Stimulated activated CD4-positive, alpha-beta T cell treated with anti-CD3 and anti-CD28 coated beads, Interleukin-4, amount 100 ng/mL, for 48 hours (primary cell): ENCODE measurements at places on chromosomes 1 and 21.

DNA sequence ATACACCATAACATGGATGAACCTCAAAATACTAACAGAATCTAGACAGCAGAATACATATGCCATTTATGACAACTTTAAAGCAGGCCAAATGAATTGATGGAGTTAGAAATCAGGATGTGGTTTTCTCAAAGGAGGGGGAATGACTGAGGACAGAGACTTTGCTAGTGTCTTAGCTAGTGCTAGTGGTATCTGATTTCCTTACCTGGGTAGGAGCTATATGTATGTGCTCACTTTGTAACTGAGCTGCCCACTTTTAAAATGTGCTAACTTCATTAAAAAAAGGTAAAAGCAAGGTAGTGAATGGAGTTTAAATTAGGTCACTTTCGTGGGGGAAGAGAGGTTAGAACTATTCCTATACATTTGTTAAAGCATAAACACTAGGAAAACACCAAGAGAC is 2.6 kb downstream of the GTF2B start:
- no peak for DNase-seq

- peak; percentile 24 for DNase-seq
Measured at GRCh38 chr1:158177700-158178450, 2.8 kb upstream of the CD1D start.

- peak; percentile 91 for DNase-seq
Measured at GRCh38 chr1:145996433-145997015, at the start of gene TXNIP. Gene TXNIP (minus strand): TSS chr1:145996579. CDS start chr1:145996266, 313 bp downstream.

DNA sequence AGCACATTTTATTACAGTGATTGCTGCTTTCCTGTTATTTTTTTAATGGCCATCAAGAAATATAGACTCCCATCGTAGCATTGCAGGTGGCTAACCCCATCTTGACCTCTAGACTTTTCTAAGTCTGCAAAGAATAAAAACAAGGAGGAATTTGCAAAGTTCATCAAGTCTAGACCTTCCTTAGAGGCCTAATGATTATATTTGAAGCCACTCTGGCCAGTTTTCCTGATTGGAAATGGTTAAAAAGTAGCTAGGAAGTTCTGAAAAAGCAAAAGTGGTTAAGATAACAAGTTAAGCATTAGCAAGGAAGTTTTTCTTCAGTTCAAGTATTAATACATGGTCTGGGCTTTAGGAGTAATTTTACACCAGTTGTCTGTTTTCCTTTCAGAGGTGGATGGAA is 16.7 kb upstream of the KCNJ15 start:
- no peak for DNase-seq

- no peak for DNase-seq
Measured at GRCh38 chr1:220734571-220735326, 13.4 kb upstream of the MTARC2 start.

DNA sequence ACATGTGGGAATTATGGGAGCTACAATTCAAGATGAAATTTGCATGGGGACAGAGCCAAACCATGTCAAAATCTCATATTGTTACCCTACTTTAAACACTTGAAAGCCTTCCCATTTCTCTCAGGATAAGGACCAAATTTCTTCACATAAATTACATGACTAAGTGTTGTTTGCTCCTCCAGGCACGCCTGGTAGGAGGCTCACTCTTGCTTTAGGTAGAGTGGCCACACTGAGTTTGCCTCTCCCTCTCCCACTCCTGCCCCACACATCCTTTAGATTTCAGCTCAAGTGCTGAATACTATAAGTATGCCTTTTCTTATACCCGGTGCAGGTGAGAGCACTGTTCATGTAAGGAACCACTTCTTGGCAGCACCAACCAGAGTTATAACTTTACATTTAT is 279.1 kb downstream of the DNM3 start:
- no peak for DNase-seq

GRCh38 chr1:8671306-8671917 is 146.0 kb downstream of the RERE start:
- DNase-seq: no peak

DNA sequence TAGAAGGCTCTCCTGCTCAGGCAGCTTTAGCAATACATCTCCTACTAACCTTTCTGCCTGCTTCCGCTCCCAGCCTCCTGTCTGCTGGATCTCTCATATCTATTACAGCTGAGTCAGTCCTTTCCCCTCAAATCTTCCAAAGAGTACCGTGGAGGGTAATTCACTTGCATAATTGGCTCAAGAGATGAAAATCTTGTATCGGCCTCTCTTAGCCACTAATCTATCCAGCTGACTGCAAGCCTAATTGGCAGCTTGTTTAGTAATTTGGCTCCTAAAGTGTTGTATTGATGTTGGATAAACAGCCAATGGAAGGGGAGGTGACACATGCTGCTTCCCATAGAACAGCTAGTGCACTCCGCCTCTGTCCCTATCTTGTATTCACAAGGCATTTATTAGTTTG is 195.7 kb downstream of the GPATCH2 start:
- DNase-seq: no peak

- DNase-seq: no peak
Measured at GRCh38 chr21:30981403-30981802, 56.9 kb downstream of the KRTAP19-8 start.

DNA sequence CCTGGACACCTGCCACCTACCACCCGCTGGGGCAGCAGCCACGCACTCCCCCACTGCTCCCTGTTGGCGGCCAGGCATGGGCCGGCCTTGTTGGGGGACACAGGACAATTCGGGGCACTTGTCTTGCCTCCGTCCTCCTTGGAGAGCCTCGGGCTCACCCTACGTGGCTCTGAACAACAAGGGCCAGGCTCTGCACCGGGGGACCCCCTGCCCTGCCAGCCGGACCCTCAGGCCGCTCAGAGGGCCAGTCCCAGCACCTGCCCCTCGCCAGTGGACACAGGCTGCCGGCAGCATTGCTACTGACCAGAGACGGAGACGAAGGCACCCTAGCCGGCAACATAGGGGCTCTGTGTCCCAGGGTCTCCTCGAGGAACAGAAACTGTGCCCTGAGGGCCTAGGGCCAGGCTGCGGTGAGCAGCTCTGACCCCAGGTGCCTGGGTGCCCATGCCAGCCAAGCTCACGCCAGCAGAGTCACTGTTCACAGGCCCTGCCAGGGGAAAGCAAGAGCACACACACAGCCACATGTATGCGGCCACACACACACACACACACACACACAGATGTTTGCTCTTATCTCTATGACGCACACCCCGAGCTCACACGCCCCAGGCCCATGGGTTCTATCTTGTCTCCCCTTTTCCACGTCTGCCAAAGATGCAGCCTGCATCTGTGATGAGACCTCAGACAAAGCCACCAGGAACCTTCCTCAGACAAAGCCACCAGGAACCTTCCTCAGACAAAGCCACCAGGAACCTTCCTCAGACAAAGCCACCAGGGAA is 45.9 kb downstream of the MORN1 start:
- DNase-seq: no peak

GRCh38 chr1:173287785-173288184 is 80.7 kb upstream of the TNFSF4 start:
- no peak for DNase-seq

- DNase-seq: no peak
Measured at GRCh38 chr1:43872280-43872679, 61.3 kb upstream of the ARTN start.

- DNase-seq: no peak
Measured at GRCh38 chr1:240230816-240231215, 139.1 kb downstream of the FMN2 start.

GRCh38 chr1:234963180-234963903 is 165.3 kb downstream of the TOMM20 start:
- DNase-seq: peak; percentile 75

DNA sequence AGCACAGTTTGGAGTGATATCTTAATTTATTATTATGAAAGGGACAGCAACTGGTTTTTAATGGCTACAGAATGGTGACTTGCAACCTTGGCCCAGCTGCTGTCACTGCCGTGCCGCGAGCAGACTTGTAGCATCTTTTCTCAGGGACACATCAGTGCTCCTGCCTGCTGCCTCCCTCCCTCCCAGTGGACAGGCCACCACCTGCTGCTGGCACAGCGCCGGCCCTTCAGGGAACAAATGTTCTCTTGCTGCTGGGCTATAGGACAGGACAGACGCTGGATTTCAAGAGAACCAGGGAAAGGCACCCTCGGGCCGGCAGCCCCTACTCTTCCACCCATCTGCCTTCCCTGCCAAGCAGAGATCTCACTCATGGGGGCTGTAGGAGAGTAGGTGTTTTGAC is 413.8 kb upstream of the NFIA start:
- no peak for DNase-seq

GRCh38 chr1:245007852-245008251 is 143.5 kb upstream of the HNRNPU start:
- DNase-seq: no peak

GRCh38 chr1:112800289-112800688 is 85.2 kb upstream of the PPM1J start:
- no peak for DNase-seq

DNA sequence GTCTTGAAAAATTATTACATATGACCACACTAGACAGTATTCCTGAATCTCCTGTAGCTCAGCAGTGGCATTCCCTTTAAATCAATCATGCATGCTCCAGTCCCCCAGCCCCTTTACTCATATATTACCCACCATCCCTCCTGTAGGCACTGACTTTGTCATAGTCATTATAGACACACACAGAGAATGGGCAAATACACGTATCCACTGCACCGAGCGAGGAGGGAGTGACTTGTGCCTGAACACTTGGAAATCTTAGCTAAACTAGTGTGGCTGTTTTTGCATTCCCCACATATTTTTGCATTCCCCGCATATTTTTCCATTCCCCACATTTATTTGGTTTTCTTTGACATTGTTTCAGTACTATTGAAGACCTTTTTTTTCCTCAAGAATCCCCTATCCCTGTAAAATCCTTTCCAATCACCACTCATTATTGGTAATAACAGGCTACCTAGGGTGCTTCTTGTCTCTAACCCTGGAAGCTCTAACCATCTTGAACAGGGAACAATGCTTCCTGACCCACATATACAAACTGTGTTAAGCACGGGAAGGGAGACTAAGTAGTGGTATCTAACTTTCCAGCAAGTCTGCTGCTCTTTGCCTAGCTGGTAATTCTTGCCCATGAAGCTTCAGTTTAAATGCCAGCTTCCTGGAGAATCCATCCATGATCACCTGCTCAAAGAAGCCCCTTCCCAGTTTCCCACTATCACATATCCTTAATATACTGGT is 534.4 kb upstream of the CAMK1G start:
- DNase-seq: no peak

DNA sequence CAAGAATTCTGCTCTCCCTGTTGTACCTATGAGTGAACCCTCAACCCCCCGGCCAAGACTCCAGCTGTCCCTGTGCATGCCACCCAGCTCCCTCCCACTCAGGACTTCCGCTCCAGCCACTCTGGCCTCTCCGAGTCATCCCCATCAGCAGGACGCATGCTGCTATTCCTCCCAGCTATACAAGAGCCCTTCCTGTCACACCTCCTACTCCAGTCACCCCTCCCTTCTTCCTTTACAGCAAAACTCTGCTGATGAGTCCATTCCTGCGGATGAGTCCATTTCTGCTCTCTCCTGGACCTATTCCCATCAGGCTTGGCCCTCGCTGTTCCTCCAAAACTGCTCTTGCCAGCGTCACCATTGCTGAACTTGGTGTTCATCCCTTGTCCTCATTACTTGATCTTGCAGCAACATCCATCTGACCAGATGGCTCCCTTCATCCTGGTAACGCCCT is 42.2 kb downstream of the H3-3A start:
- DNase-seq: no peak

- no peak for DNase-seq
Measured at GRCh38 chr1:183318433-183318832, 99.7 kb downstream of the NMNAT2 start.

DNA sequence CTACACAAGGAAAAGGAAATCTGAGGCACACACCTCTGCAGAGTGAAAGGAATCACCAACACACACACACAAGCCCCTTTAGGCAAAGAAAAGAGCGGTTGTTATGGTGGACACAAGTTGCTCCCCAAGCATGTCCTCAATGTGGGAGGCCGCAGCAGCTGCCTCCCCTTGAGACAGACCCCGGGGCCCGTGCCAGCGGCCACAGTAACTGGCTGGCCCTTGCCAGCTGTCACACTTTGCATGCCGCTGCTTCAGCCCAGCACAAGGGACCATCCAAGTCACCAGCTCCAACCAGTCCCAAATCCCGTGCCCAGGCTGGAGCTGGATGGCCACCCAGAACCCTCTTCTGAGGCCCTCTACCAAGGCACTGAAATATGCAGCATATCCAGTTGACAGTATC is 2.9 kb upstream of the OLIG1 start:
- DNase-seq: no peak

DNA sequence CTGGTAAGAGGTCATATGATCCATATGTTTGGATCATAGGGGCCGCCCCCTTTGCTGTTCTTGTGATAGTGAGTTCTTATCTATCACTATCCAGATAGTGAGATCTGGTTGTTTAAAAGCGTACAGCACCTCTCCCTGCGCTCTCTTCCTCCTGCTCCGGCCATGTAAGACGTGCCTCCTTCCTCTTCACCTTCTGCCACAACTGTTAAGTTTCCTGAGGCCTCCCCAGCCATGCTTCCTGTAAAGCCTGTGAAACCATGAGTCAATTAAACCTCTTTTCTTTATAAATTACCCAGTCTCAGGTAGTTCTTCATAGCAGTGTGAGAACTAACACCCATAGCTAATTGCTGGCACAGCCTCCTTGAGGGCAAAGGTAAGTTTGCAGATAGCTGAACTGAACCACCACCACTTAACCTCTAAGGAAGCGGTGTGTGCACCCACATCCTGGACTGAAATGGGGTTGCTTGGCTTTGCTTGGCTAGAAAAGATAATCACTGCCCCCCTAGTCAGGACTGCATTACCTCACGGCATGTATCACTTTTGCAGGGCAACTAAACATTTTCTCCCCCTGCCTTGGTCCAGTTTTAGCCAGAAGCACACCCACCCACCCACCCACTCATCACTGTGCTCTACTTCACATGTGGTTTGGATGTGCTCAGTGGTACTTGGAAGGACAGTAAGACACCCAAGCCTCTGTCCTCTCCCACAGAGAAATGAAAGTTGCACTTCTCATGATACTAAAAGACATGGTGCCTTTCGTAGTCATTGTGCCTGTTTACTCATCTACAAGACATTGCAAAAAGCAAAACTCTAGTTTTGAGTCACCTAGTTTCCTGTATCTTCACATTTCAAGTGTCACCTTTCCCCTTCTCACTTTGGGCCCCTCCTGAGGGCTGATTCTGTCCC is 23.1 kb upstream of the PTAFR start:
- peak; percentile 40 for DNase-seq

DNA sequence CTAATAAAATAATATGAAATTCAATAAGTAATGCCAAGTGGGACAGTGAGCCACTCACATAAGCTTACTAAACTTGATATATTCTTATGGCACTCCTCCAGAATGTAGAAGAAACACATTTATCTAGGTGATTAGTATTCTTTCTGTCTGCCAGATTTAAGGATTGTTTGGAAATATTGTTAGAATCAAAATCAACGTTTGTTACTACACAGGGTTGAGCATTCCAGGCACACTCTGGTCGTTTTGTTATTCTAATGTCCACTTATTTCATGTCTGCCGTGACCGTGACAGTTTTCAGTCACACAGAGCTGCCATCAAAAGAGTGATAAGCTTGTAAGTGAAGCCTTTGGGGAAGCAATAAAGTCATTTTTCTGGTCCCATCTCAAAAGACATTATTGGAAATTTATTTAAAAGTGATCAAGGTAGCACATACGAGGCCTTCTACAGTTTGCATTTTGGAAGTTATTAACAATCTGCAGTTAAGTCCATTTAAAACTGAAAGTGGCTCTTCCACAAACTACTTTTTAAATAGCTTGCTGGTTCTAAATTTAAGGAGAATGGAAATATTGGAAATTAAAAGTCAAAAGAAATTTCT is 38.0 kb downstream of the NFIA start:
- DNase-seq: no peak

GRCh38 chr1:208807446-208808127 is 563.4 kb upstream of the PLXNA2 start:
- DNase-seq: no peak
